Dermis blood vessel endothelial cell (primary cell): ENCODE measurements at places on chromosomes 3 and 15. TPM values are rescaled to one million over a fixed set of nuclear protein-coding genes. Genes with fewer than 3 reads are reported as not detected.

The SI gene
- total RNA-seq, result not detected in 2 replicates

The FETUB gene
- total RNA-seq, result not detected in 2 replicates

The GOLGA8T gene
- 0.05 TPM in 1 of 2 replicates, not detected in the other for total RNA-seq

The EIF4E3 gene
- total RNA-seq, result 2.5 and 2.6 TPM in 2 replicates

The SNTN gene
- not detected in 2 replicates for total RNA-seq

The GOLGA6L7 gene
- total RNA-seq, result not detected in 2 replicates

The GLDN gene
- not detected in 2 replicates for total RNA-seq

The SLC12A1 gene
- total RNA-seq, result under 0.01 TPM in 2 replicates

The TMEM212 gene
- not detected in 2 replicates for total RNA-seq

The ACTRT3 gene
- total RNA-seq, result 3.6 and 4.7 TPM in 2 replicates

The C3orf80 gene
- not detected in 2 replicates for total RNA-seq

The ZNF445 gene
- 9.2 and 10.6 TPM in 2 replicates for total RNA-seq

The GREM1 gene
- total RNA-seq, result 0.47 and 1.2 TPM in 2 replicates

The BFSP2 gene
- not detected in 2 replicates for total RNA-seq

The CPA3 gene
- total RNA-seq, result 0.68 TPM in 1 of 2 replicates, not detected in the other

The PRICKLE2 gene
- total RNA-seq, result 2.5 and 3.2 TPM in 2 replicates

The WDR93 gene
- total RNA-seq, result not detected in 2 replicates
